ENCODE measurements at places on chromosomes 7 and 10.
A peak's percentile ranks its signal among the peaks of the same experiment; 100 is the strongest.

DNA sequence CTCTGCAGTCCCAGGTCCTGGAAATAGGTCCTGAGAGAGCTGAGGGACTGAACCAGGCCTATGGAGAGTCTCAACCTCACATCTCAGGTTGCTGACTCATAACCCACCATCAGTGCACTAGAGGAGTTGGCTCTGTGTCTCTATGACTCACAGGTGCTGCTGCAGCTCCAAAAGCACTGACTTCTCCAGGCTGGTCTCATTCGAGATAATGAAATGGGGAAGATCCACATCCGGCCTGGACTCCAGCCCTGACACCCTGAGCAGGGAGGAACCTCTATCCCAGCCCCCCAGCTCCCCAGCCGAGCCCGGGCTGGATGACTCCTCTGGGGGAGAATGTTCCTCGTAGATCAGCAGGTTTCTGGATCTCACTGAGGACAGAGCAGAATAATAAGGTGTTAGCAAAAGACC, 35.5 kb upstream of the DGKI start:
- peak; percentile 99 for DNase-seq

DNA sequence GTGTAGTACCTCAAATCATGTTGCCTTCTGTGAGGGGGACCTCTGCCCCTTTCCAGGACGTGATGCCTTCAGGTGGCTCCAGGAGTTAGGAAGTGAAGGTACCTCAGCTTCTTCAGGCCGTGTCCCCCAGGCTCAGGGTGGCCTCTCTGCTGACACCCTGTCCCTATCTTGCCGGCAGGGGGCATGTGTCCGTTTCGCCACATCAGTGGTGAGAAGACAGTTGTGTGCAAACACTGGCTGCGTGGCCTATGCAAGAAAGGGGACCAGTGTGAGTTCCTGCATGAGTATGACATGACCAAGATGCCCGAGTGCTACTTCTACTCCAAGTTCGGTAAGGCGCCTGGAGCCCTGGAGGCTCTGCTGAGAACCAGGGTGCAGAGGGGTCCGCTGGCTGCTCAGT, 9.2 kb downstream of the CPSF4 start:
- DNase-seq: no peak

DNA sequence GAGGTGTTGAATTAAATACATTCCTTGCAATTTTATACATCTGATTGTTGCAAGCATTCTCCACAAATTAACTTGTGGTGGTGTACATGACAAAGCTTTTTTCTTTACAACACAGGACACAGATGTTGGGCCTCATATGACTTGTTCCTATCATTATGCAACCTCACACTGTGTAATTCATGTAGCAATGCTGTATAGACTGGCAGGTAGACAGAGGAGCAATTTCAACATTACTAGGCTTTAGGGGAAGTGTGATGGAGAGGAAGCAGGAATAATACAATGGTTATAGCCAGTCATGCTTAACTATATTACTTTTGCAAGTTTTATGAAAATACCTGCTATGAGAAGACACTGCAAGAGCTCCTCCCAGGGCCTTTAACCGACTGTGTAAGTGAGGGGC, 832.1 kb downstream of the CNTNAP2 start:
- DNase-seq: peak; percentile 16

DNA sequence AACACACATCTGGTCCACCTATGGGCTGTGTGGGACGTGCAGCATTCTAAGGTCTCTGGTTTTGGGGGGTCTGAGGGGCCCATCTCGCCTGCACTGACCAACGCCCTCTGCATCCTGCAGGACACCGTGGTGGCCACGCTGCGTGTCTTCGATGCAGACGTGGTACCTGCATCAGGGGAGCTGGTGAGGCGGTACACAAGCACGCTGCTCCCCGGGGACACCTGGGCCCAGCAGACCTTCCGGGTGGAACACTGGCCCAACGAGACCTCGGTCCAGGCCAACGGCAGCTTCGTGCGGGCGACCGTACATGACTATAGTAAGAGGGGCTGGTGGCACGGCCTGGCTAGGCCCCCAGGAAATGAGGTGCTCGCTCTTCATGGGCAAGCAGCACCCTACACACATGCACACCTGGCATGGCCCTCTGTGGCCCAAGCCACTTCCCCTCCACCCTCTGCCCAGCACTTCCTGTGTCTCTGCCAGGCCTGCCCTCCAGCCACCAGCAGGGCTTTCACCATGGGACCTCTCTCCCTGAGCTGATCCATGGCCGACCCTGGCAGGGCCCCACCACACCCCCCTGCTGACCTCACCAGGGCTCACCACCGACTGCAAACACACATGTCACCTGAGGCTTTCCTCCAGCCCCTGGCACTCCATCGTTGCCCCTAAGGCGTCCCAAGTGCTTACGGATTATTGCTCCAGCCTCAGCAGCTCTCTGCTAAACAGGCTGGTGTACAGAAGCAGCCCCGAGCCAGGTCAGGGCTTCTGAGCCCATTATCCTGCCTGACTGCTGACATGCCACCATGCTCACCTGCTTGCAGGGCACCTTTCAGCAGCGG, 29.6 kb downstream of the RET start:
- DNase-seq: no peak

DNA sequence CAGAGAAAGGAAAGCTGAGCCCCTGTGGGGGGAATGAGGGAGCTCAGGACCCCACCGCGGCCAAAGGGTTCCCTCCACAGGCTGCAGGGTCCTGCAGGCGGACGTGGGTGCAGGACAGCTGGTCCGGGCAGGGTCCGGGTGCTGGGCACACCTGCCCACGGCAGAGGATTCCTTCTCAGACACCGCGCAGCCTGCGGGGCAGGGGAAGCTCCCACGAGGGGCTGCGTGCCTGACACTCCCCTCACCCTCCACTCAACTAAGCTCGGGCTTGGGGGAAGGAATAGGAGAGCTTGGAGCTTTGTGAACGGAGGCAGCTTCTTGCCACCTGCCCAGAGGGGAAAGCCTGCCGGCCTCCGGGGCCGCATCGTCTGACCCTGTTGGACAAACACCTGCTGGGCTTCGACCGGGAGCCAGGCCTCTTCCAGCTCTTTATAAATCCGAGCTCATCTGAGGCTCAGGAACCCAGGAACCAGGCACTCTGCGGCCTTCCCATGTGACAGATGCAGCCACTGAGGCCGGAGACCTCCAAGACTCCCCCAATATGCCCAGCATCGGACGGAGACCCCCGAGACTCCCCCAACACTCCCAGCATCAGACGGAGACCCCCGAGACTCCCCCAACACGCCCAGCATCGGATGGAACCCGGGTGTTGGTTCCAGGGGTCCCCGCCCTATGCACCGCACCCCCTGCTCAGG, 97.3 kb downstream of the PDGFA start:
- no peak for DNase-seq

DNA sequence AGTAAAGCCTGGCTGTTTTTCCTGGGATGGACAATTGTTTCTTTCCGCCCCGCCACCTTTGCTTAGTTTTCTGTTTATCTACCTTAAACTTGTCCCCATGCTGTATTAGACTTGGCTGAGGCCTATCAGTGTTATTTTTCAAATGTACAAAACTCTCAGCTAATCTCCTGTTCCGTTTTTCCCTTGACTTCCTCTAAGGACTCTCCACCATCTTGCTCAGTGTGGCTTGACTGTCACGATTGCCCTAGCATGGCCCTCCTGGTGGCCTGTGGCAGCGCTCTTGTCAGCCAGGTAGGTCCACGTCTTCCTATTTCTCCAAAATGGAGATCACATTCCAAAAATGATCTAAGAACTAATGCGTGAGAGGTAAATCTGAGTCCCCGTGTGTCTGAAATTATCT, 36.7 kb downstream of the BAIAP2L1 start:
- no peak for DNase-seq

- no peak for DNase-seq
These were observed 1160.9 kb upstream of the LRRN3 start for GRCh38 chr7:109930049-109930448.

DNA sequence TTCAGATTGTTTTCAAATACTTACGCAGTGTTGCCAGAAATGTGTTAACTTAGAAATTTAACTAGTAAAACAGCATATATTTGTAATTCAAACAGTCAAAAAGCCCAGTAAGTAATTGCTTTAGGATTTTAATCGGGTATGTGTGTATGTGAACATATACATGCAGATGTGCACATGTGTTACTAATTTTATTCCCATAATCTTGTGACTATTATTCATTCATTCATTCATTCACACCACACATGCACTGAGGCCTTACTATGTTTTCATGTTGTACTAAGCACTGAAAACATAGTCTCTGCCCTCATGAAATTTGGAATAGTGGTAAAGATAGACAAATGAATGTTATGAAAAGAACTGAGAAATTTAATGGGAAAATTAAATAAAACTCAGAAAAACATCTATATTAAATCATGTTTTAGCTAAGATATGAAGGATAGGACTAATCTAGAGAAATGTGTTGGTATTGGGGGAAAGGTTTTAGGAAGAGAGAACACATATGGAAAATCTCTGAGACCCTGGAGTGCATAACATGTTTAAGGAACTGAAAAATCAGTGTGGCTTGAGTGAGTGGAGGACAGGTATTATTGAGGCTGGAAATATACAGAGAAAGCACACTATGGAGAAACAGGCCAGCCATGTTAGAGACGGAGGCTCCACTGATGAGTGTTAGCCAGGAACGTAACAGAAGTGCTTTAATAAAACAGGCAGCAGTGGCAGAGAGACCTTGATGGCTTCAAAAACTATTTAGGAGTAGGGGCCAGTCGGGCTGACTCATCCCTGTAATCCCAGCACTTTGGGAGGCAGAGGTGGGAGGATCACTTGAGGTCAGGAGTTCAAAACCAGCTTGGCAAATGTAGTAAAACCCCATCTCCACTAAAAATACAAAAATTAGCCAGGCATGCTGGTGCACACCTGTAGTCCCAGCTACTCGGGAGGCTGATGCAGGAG, 80.3 kb downstream of the HDAC9 start:
- DNase-seq: no peak

- no peak for DNase-seq
These were observed 303.0 kb downstream of the MDFIC start for GRCh38 chr7:115224922-115225321.
